ENCODE measurements at places on chromosomes 12 and 14.

GRCh38 chr12:7959701-7960121 is 23.7 kb upstream of the SLC2A3 start:
- peak; percentile 70 for DNase-seq

DNA sequence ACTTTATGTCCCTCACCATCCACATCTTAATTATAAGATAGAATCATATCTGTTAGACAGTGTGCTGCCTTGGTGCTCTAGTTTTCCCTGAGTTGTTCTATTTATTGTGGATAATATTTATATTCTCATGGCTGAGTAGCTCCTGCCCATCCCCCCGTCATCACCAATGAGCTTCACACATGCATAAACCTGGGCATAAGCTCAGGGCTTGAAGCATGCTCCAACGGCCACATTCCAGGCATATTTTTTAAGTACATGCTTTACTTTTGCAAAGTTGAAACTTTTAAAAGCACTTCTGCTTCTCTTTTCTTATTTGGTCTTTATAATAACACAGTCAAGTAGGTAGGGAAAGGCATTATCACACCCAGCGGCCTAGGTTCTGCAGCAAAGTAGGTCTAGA is 3.4 kb upstream of the FBXO34 start:
- no peak for DNase-seq

DNA sequence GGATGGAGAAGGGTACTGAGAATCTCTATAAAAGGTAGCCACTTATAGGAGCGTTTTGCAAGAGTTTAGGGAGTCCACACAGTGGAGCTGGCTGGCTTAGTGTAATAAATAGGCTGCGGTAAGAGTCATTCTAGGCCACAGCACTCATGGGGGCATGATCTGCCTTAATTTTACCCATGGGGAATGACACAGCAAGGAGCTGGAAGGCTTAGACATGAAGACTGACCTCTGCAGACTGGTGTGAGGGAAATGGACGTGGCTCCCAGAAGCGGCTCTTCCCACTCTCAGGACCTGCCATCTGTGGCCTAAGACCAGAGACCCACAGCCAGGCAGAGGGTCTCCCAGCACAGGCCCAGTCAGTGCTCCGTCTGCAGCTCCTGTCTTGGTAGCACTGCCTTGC is 173.3 kb downstream of the PPM1H start:
- DNase-seq: no peak

GRCh38 chr12:23561364-23562345 is 387.8 kb downstream of the SOX5 start:
- DNase-seq: no peak

GRCh38 chr12:132740313-132740646 is 21.4 kb downstream of the ANKLE2 start:
- DNase-seq: no peak

- no peak for DNase-seq
Observed at GRCh38 chr12:129903092-129903945, 506 bp downstream of the TMEM132D start.

- DNase-seq: no peak
Observed at GRCh38 chr14:103190741-103191140, 67.5 kb downstream of the TNFAIP2 start.

- DNase-seq: no peak
Observed at GRCh38 chr12:50547742-50548141, 43.0 kb downstream of the DIP2B start.

DNA sequence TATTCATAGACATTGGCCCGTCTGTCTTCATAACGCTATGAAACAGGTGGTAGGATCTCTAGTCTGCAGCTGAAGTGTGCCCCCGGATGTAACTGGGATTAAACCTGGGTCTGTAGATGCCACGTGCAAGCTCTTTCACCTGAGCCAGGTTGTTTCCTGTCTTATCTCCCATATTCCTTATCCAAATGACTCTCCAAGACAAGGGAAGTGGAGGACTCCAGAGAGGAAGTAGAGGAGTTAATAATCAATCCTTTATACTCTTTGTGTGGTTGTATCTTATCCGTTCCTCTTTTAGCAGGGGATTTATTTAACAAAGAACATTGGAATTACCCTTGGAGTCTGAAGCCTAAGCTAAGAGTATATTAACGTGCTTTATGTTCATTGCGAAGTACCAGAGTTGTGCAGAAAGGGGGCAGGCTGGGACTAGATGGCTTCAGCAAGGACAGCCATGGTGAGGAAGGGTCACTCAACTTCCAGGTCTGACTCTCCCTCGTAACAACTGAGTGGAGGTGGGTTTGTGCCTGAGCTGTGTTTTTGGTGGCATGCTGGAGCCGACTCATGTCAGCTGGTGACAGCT is 82.8 kb downstream of the RIN3 start:
- no peak for DNase-seq

DNA sequence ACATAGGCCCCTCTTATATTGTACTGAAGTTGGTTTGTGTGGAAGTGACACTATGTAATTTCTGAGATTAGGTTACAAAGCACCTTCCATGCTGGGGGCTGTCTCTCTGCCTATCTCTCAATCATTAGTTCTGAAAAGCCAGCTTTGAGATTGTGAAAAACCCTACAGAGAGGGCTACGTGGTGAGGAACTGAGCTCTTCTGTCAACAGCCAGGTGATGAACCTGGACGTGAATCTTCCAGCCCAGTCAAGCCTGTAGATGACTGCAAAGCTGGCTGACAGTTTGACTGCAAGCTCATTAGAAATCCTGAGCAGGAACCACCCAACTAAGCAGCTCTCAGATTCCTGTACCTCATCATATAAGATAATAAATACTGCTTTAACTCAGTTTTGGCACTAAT is 36.3 kb upstream of the BBS10 start:
- DNase-seq: no peak

- DNase-seq: no peak
Observed at GRCh38 chr12:101838628-101839323, 8.0 kb upstream of the GNPTAB start.

DNA sequence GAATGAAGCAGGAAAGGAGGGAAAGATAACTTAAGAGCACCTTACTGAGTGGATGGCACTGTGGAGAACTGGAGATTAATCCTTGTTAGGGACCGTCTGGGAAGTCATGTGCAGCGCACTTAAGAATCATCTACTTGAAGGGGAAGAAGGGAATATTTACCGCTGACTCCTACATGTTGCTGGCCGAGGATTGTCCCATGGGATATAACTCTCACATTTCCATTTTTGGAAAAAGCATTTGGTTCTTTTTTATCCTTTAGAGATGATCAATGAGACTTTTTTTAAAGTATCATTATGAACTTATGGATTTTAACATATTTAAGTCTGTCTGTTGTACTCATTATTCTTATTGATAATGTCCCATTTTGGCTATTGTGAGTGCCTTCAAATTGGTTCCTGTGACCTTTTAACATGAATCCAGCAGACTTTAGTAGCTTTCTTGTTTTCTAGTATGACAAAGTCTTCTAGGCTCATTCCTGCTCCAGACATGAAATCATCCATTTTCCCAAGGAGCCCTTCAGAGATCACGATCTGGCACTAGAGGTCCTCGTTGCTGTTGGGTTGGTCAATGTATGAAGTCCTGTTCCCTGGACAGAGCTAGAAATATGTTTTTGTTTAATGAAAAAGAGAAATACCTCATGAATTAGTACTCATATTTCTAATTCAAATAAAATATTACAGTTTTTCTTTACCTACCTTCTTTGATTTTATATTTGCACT is 20.2 kb upstream of the FAM234B start:
- DNase-seq: no peak

DNA sequence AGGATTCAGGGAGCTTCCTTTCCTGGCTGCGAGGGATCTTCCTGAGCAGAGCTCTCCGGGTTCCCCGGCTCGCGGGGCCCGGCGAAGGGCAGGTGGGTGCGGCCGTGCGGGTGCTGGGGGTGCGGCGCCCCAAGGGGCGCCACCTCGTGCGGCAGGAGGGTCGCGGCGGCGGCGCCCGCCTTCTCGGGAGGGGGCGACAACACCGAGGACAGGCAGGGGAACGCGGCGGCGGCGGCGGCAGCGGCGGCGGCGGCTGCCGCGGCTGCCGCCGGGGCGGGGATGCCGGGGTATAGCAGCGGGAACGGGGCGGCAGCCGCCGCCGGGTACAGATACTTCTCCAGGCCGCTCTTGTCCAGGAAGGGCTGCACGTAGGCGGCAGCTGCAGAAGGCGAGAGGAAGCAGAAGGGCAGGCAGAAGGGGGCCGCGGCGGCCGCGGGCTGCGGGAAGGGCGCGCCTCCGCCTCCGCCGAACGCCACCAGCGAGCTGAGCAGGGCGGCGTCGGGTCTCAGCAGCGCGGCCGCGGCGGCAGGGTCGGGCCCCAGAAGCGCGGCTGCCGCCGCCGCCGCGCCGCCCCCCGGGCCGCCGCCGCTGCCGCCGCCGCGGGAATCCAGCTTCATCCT is 2.7 kb downstream of the BHLHE41 start:
- DNase-seq: no peak

- DNase-seq: no peak
Observed at GRCh38 chr12:121495746-121496145, 85.1 kb downstream of the KDM2B start.

DNA sequence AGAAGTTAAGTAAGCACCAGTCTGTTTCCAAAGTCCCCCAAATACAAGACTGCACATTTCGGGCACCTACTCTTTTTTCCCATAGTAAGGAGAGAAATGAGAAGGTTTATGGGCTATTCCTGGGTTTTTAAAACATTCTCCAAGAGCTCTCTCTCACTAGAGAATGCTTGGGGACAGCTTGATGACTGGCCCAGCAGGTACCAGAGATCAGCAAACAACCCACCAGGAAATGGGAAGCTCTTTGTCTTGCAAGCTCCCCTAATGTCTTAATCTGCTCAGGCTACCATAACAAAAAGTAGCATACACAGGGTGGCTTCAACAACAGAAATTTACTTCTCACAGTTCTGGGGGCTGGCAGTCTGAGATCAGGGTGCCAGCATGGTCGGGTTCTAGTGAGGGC is 41.8 kb upstream of the CRY1 start:
- DNase-seq: no peak

DNA sequence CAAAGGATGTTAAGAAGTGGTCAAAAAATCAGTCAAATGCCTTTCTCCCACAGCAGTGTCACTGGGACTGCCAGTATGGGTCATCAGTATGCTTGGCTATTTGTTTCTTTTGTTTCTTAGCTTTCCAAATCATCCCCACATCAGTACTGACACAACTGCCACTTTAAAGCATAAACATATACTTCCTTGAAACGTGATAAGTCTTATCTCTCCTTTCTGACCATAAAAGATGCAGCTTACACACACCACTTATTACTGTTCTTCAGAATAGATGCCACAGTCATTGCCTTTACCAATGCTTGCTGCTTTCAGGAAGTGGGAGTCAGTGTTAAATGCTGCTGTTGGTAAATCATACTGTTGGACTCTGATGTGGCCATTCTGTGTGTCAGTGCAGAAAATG is 18.6 kb upstream of the GARIN2 start:
- DNase-seq: no peak

DNA sequence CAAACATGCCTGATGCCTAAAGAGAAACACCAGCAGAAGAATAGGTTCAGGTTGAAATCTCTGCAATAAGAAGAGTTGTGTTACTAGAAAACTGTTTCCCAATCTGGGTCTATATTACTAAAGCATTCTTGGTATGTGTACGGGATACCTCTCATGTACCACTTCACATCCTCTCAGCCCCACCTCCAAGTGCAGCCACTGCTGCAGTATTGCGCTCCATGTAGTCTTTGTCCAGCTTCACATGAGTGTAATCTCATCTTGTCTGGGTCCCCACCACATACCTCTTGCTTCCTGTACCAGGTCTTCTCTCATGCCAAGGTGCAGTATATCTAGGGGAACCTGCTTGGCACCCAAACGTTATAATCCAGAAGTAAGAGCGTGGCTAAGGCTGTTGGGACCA is 187.5 kb upstream of the EEA1 start:
- no peak for DNase-seq

GRCh38 chr12:32533971-32534590 is 134.7 kb downstream of the FGD4 start:
- DNase-seq: no peak

DNA sequence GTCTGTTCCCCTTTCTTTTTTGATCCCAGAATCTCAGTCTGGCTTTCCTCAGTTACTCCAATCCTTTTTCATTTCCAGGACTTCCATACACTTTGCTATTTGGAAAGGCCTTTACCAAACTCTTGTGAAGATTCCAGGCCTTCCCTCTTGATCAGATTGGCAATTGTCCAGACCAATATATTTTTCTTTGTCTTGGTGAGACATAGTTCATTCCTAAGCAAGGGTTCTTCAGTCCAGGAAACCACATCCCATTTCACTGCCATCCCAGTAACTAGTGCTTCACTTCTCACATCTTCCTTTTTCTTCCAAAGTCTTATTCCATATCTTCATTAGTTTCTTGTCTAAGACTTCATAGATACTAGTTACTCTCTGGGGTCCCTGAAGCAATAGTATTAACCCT is 2.1 kb upstream of the PTPRQ start:
- DNase-seq: no peak

- DNase-seq: no peak
Observed at GRCh38 chr12:31724557-31724956, 4.3 kb downstream of the AMN1 start.

- DNase-seq: no peak
Observed at GRCh38 chr12:48691826-48692487, 9.9 kb upstream of the KANSL2 start.

GRCh38 chr12:69513297-69513696 is 43.1 kb downstream of the FRS2 start:
- no peak for DNase-seq

DNA sequence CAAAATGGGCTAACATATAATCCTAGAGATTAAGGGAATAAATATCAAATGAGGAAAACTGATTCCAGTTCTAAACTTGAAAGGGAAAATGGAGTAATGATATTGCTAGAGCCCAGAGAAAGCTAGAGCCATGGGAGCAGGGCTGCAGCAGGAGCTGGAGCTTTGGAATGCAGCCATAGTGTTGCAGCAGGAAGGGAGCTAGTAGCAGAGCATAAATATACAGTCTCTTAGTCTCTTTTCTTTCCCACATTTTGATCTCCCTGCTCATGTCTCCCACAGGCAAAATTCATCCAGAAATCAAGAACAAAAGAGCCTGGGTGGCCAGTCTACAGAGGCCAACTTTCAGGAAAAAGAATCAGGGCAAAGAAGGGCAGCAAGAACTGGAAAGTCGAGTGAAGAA is 253.7 kb downstream of the ATXN7L3B start:
- DNase-seq: no peak

DNA sequence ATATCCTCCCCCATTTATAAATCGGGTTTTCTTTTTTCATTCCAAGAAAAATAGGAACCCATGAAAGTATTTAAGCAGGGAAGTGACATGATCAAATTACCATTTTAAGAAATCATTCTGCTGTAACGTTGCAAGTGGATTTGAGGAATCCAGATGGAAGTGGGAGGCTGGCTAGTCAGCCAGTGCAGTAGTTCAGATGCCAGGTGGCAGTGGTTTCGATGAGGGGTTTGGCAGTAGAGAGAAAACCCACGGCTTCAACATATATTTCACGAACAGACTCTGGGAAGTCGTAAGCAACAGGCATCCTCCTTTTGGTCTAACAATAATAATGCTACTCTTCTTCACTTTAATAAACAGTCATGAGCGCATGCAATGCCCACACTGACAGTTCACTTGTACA is 25.0 kb downstream of the PDZRN4 start:
- DNase-seq: no peak
